ENCODE measurements at places on chromosomes 12 and 14. TPM values are rescaled to one million over a fixed set of nuclear protein-coding genes. Genes with fewer than 3 reads are reported as not detected.

GRCh38 chr12:69342421-69342820 lies 5.8 kb upstream of the LYZ start:
- no peak for DNase-seq

DNA sequence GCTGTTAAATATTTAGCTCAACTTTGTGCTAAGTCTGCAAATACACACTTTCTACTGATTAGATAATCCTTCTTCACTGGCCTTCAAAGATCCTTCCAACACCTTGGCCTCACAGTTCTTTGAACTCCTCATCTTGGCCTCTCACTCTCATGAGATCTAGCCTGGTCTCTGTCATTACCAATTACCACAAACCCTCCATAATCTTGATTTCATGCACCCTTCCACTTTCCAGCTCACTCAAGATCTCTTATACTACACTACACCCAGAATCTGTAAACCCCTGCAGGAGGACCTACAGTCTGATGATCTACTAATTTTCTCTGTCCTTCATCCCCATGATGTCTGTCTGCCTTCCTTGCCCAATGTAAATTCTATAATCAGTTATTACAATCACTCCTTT lies 71.1 kb downstream of the DUSP16 start:
- DNase-seq: no peak

GRCh38 chr12:11568762-11569478 lies 80.6 kb upstream of the ETV6 start:
- DNase-seq: no peak

GRCh38 chr12:68798882-68799234 lies 9.1 kb upstream of the MDM2 start:
- no peak for DNase-seq

GRCh38 chr14:77119851-77120250 lies 21.7 kb downstream of the ZDHHC22 start:
- no peak for DNase-seq

GRCh38 chr14:24145690-24146452 lies 539 bp downstream of the PSME2 start:
- DNase-seq: no peak

GRCh38 chr12:100962086-100962712 lies 167.6 kb downstream of the ANO4 start:
- DNase-seq: no peak

OR4E2 gene
- not detected for total RNA-seq

WNT1 gene
- not detected for total RNA-seq

AQP6 gene
- total RNA-seq: not detected

Measured in Right ventricle myocardium superior (tissue), 1 donor.